ENCODE measurements at places on chromosomes 4 and X. TPM values are rescaled to one million over a fixed set of nuclear protein-coding genes. Genes with fewer than 3 reads are reported as not detected.

Gene STIM2
- total RNA-seq, result 31.2 TPM

Gene INTS6L
- 15.6 TPM for total RNA-seq

Gene TXK
- 2.3 TPM for total RNA-seq

Gene CLNK
- total RNA-seq, result 0.30 TPM

Gene KCTD8
- 0.75 TPM for total RNA-seq

Gene VEGFD
- total RNA-seq, result 3.0 TPM

Gene CFP
- total RNA-seq, result 6.0 TPM

Gene ENAM
- total RNA-seq, result not detected

Gene MSX1
- 14.5 TPM for total RNA-seq

Gene AMOT
- total RNA-seq, result 17.3 TPM

Gene DNAAF6
- not detected for total RNA-seq

Gene CLDN34
- total RNA-seq, result 0.36 TPM

Gene NPNT
- 145 TPM for total RNA-seq

Gene ADGRG2
- 1.7 TPM for total RNA-seq

Gene RIBC1
- 0.58 TPM for total RNA-seq

Gene SPACA5
- not detected for total RNA-seq

Gene HTR2C
- not detected for total RNA-seq

Gene HEPH
- total RNA-seq, result 67.8 TPM

Gene S100P
- 7.2 TPM for total RNA-seq

Gene F8A3
- 0.39 TPM for total RNA-seq

Gene NOX1
- not detected for total RNA-seq

Gene CFAP299
- not detected for total RNA-seq

Gene WDR17
- total RNA-seq, result 3.3 TPM

Gene JCHAIN
- 8.0 TPM for total RNA-seq

Gene SCML1
- 13.0 TPM for total RNA-seq

Gene IL3RA
- 21.9 TPM for total RNA-seq

Gene CHIC2
- 31.8 TPM for total RNA-seq

Gene RAB39B
- 0.72 TPM for total RNA-seq

Gene SPOCK3
- not detected for total RNA-seq

Gene MAGEA10
- total RNA-seq, result not detected

Gene TSPAN6
- total RNA-seq, result 12.2 TPM

Gene TMEM35A
- 3.2 TPM for total RNA-seq
